Inflammatory macrophage treated with lipopolysaccharide for 4 hours (primary cell): ENCODE measurements at places on chromosomes 16 and 17.

DNA sequence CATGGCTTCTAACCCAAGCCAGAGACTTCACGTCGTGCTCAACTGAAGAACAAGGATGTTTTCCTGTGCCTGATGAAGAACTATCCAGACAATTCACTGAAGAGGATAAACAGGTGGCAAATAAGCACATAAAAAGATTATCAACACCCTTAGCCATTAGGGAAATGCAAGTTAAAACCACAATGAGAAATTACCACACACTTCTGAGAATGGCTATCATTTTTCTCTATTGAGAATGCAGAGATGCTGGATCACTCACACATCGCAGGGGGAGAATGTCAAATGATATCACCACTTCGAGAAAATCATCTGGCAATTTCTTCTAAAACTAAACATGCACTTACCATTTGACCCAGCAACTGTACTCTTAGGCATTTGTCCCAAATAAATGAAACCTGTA is 162.8 kb downstream of the IRX3 start:
- no peak for DNase-seq

DNA sequence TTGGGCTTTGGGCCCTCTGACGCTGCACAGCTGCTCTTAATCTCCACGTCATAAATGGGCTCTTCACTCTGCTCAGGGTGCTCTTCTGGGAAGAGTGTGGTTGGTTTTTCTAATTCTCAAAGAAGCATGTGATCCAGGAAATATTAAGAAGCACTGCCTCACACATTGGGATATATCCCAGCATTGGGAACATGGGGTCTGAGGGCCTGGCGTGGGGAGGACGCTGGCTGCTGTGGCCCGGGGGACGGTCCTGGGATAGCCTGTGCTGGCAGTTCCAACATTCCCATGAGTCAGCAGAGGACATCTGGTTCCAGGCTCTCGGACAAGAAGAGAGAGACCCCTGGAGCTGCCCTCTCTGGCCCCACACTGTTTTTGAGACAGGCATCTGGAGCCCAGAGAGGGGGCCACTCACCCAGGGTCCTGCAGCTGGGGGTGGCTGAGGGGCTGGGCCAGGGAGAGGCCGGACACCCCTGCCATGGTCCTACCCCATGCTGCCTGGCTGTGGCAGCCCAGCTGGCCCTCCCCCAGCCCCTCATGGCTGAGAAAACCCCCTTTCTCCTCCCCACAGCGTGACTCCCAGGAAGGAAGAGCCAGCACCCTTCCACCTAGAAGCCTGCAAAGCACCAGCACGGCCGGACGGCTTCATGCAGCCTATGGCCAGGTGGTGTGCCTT is 58.8 kb downstream of the NT5M start:
- no peak for DNase-seq

DNA sequence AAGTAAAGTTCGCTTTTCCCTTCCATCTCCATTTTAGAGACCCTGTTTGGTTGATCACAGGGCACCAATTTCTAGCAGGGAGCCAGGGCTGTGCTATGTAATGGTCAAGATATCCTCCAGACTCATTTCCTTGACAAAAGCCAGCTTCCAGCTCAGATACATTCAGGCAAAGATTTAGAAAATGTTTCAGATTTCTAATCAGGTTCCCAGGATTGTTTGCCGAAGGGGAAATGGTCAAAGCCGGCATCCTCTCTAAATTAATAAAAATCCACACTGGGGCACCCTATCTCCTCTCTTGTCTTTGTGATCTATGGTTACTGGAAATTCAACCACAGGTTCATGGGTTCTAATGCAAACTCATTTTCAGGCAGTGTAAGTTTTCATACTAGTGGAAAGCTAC is 686.8 kb upstream of the KIF2B start:
- no peak for DNase-seq

DNA sequence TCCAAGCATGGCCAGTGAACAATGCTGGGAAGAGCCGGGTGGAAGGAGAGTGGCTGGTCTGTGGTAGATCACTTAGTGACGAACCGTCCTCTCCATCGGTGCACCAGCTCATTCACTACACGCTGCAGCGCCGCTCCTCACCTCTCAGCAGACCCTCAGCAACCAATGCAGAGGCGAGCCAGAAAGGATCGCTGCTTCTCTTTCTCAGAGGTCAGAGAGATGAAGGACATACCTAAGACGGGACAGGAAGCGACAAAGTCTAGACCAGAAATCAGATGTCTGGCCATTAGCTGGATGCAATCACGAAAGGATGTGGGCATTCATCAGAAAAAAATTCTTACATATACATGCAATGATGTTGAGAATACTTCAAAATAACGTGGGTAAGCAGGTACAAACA is 26.9 kb downstream of the NSMCE1 start:
- no peak for DNase-seq

- DNase-seq: no peak
Observed at GRCh38 chr17:7224110-7224509, 4.4 kb downstream of the ACADVL start.

GRCh38 chr17:79907217-79907715 is 68.0 kb upstream of the CBX4 start:
- DNase-seq: no peak
